ENCODE measurements at places on chromosomes 7 and 10.

GRCh38 chr7:1700086-1700485 lies 30.0 kb downstream of the ELFN1 start:
- no peak for DNase-seq

DNA sequence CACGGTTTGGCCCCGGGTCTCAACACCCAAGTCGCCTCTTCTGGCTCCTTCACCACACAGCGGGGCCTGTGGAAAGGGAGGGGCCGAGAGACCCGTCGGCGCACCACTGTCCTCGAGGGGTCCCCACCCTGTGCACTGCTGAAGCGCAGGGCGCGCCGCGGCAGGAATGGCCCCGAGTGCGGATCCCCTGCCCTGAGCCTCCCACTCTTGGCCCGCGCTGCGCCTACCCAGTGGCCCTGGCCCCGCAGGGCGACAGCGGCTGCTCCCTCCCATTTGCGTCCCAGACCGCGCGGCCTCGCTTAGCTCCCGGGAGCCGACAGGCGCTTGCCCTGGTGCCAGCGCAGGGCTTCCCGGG lies 2.1 kb upstream of the SFMBT2 start:
- no peak for DNase-seq

DNA sequence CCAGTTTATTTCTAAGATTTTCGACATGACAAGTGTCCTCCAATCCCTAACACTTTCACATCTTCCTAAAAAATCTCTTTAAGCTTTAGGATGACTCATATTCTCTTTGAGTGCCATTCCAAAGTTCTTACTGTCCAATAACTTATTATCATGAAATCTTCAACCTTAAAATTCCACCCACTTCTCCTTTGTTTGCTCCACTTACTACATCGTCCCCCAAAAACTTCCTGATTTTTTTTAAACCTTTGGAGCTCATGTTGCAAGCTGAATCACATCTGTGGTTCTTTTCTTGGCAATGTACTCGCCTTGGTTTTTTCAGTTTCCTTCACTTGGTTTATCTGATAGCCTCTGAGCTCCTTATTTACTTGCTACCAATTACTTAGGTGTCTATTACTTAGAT lies 39.2 kb upstream of the JCAD start:
- DNase-seq, result no peak

DNA sequence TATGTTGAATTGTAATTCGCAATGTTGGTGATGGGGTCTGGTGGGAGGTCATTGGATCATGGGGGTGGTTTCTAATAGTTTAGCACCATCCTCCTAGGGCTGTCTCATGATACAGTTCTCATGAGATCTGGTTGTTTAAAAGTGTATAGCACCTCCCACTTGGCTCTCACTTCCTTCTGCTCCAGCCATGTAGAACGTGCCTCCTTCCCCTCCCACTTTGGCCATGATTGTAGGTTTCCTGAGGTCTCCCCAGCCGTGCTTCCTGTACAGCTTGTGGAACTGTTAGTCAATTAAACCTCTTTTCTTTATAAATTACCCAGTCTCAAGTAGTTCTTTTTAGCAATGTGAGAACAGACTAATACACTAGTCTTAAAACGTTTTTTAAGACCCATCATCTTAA lies 15.6 kb upstream of the HECW1 start:
- no peak for DNase-seq

GRCh38 chr10:110083884-110084283 lies 76.1 kb downstream of the ADD3 start:
- DNase-seq, result no peak

GRCh38 chr10:12492016-12492415 lies 142.7 kb downstream of the CAMK1D start:
- no peak for DNase-seq

GRCh38 chr10:91643700-91644099 lies 10.8 kb upstream of the PPP1R3C start:
- no peak for DNase-seq

- DNase-seq, result no peak
Observed at GRCh38 chr7:2139004-2139699, 93.6 kb downstream of the MAD1L1 start.

DNA sequence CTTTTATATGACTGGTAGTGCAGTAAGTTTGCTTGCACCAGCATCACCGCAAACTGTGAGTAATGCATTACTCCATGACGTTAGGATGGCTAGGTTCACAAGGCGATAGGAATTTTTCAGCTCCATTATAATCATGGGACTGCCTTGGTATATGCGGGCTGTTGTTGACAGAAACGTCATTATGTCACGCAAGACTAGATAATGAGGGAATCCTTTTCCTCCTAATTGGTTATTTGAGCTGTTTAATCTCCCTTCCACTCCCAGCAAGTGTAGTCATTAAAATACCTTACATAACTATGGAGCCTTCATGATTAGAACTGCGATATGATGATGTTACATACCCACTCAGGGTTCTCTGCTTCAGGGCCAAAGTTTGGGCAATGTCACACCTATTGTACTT lies 17.3 kb downstream of the KLLN start:
- DNase-seq, result no peak

DNA sequence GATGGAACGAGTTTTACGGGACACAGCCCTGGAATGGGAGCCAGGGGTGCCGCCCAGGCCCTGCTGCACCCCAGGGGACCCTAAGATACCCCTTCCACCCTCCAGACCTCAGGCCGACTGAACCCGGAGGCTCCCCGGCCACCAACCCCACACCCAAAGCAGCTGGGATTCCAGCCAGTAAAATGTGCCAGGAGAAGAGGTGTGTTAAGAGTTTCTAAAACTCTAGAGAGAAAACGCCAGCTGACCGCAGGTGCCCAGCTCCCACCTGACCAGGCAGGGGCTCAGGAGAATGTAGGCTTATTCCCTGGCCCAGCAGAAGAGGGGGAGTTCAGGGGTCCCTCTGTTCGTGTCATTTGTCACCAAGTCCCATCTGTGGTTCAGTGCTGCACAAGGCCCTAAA lies 17.5 kb downstream of the NUDT1 start:
- DNase-seq, result no peak

- DNase-seq, result no peak
Observed at GRCh38 chr7:110771717-110772116, 319.2 kb upstream of the LRRN3 start.

GRCh38 chr10:58796824-58797223 lies 284.2 kb downstream of the BICC1 start:
- no peak for DNase-seq

DNA sequence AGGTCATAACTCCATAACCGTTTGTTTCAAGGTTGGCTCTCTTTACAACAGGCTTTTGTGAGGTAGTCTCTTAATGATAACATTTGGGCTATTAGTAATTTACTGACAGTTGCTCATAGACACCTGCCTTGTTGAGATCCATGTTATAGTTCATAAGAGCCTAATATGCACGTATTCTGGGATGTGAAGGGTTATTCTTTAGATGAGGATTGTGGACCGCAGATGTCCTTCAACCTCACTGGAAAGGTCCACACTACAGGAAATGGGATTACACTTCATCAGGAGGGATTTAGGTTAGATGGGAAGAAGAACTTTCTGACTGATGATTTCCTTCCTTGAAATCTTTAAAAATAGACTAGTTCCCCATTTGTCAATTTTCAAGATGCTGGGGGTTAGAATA lies 62.8 kb downstream of the SAMD9 start:
- DNase-seq, result no peak

DNA sequence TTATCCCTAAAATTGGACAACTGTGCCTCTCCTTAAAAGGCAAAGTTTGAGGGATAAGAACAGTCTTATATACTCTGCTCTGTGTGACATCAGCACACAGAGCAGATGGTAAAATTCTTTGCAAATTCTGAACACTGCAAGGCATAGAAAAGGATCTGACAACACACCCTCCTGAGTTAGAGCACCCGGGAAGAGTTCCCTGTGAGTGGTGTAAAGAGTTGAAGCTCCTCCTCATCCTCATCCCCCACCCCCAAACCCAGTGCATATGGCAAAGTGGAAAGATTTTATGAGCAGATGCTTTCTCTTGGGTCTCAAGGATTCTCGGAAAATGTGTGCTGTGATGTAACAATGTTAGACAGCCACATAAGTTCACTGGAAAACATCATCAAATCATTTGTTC lies 40.0 kb upstream of the DGKI start:
- no peak for DNase-seq

DNA sequence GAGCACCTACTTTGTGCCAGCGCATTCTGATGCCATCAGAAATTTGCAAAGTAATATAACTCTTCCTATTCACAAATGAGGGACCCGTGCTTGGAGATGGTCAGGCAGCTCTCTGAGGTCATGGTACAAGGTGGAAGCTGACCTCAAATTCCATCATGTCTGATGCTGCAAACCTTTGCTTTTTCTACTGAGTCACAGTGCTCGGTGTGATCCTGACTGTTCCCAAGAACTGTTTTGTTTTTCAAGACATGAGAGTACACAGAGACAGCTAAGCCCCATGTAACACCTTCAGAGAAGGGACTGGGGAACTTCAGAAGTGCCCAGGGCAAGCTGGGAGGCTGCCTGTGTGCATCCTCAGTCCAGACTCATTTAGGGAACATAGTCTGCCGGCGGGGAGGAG lies 111.3 kb downstream of the FRMD4A start:
- no peak for DNase-seq

DNA sequence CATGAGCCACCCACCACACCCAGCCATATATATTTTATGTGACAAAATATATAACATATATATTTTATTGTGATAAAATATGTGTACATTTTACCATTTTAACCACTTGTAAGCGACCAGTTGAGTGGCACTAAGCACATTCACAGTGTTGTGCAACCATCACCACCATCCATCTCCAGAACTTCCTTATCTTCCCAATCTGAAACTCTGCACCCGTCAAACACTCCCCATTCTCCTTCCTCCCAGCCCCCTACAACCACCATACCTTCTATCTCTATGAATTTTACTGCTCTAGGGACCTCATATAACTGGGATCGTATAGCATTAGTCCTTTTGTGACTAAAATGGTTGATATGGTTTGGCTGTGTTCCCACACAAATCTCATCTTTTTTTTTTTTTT lies 20.8 kb upstream of the CYTH3 start:
- DNase-seq, result no peak

- DNase-seq, result no peak
Observed at GRCh38 chr7:25861601-25862260, 290.3 kb upstream of the NFE2L3 start.

- DNase-seq, result no peak
Observed at GRCh38 chr7:44244282-44244681, 43.5 kb downstream of the YKT6 start.

DNA sequence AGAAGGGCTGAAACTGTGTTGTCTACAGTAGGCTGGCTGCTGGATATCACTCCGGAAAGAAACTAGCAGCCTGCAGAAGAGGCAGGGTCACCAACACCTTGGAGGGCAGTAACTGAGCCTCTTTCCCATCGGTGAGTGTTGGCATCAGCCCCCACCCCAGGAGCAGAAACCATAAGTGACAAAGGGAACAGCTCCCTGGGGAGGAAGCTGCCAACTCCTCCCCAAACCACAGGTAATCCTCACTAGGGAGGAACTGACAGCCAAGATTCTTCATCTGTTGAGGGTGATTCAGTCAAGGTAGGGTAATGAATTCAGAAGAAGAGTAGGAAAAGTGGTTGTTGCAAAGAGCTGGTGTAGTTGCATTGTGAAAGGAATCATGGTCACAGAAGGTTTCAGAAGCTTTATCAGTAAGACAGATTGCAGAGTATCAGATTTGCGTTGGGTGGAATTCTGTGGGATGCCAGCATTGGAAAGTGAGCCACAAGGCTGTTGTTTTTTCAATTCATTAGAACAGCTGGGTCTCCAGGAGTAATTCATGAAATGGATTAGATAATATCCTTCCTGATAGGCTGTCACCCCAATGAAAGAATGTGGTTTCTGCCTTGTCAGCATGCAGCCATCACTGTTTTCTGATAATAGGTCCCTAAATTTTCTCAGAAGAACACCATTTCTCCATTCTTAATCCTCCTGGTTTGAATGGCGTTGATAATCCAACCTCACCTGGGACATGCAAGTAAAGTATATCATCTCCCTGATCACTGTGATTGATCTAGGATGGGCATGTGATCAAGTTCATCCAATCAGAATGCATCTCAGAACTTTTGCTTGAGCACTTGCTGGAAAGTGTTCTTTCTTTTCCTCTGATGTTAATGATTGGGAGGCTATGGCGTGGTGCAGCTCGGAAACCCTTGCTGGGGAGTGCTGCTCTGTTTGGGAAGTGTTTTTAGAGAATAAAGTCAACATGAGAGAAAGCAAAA lies 75.0 kb upstream of the CTBP2 start:
- DNase-seq, result no peak

DNA sequence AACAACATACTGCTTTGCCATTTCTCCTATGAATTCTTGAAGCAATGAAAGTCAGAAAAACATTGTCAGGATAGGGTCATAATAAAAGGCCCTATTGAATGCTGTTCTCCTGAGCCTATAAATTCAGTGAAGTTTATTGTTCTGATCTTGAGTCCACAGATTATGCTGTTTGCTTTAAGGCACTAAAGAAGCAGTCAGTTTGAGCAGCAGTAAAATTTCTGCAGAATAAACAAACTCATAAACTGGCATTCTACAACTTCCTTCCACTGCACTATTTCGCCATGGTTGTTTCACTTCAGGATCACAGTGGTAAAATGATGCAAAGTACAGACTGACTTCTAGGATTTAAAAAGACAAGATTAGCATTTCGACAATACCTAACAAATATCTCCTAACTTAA lies 503.2 kb downstream of the SH2D4B start:
- no peak for DNase-seq

DNA sequence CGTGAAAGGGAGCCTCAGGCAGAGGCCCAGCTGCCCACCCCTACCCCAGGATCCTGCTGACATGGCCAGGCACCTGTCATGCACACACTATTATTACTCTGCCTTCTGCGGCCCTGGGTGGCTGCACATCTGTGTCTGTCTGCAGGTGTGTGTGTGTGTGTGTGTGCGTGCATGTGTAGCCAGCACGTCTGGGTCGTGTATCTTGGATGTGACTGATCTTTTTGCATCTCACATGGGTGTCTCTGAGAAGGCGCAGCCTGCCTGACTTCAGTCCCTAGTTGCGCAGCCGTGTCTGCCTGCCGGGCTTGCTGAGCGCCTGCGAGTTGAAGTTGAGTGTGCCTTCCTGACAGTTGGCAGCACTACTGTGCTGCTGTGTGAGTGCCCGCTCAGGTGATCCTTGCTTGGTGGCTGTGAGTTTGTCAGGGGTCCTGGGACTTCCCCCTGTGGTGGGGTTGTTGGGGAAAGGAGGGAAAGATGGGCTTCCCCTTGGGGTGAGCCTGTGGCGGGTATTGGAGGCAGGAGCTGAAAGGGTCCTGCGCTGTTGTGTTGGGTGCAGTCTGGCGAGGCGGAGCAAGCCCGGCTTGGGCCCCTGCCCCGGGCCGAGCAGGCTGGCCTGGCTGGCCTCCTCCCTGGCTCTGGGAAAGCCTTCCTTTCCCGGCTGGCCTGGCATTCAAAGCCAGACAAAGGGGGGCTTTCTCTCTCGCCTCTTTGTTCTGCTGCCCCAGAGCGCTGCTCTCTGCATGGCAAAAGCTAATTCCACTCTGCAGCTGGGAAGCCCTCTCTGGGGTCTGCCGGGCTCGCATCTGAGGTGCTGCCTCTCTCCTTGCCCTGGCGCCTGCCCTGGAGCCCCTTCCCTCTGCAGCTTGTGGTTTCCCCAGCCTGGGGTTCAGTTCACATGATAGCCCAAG lies 4.9 kb downstream of the TRIM8 start:
- DNase-seq, result no peak

GRCh38 chr10:91797048-91797690 lies 1.1 kb upstream of the TNKS2 start:
- DNase-seq, result no peak

- DNase-seq, result no peak
Observed at GRCh38 chr7:111329367-111330234, 232.7 kb downstream of the IMMP2L start.

- DNase-seq, result no peak
Observed at GRCh38 chr10:60911715-60912114, 32.3 kb downstream of the RHOBTB1 start.

GRCh38 chr10:3278771-3279170 lies 106.2 kb upstream of the PITRM1 start:
- DNase-seq, result no peak
